ENCODE measurements at places on chromosomes 13 and 19.

DNA sequence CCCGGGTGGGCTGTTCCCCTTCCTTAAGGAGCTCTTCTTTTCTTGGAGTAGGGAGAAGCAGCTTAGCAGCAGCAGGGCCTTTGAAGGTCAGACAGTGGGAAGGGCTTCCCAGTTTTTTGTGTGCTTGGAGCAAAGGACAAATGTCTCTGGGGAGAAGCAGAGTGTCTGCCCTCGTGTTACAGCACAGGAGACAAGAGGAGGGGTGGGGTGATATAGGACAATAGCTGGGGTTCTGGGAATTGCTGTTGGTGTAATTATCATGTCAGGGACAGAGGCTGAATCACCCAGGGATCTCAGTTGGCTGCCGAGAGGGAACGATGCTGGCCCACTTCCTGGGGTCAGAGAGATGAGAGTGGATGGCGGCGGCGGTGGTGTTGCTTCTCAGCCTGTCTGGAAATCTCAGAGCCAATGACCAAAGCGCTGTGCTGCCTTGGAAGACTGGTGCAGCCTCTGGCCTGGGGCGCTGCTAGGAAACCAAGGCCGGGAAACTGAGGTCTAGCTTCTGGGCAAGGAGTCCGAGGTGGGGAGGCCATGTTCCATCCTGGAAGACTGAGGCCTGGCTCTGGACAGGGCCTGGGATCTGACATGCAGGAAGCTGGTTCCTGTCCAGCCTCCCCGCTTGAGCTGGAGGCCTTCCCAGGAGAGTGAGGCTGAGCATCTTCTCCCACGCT is 1.2 kb downstream of the INAFM1 start:
- no peak for DNase-seq

- DNase-seq, result peak; percentile 46
These were observed 15.9 kb upstream of the SLC35E1 start for GRCh38 chr19:16587833-16588823.

DNA sequence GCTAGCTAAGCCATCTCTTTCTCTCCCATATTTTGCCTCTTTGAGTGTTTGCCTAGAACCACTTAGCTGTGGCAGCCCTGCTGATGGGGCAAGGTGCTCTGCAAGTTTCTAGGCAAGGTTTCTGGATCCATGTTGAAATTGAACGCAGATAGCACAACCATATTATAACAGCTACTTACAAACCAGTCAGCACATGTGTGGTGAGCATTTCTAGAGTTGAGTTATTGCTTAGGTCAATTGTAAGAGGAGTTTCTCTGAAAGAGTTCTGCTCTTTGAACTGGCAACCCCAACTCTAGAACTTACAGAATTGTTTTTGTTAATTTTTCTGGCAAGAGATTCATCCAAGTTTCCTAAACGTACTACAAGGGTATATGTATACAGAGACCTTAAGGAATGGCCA is 103.3 kb downstream of the GGACT start:
- DNase-seq, result no peak

DNA sequence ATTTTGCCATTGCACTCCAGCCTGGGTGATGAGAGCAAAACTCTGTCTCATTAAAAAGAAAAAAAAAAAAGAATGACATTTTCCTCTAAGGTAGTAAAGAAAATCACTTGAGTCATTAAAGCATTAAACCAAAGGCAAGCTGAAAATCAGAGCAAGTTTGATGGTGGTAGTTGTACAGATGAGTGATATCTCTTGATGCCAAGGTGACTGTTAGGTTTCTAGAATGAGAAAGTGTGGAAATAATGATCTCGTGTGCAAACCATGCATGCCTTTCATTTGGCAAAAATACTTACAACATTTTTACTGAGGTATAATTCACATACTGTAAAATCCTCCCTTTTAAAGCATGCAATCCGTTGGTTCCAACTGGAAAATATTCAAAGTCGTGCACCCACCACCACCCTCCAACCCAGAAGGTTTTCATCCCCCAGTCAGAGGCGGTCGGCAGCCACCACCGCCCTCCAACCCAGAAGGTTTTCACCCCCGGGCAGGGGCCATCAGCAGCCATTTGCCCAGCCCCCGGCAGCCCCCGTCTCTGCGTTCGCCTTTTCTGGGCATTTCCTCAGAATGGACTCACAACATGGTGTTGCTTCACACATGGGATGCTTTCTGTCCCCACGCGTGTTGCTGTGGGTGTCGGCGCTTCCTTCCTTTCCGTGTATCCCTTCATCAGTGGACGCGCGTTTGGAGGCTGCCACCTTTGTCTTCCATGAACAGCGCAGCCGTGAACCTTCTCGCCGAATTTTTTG is 90.2 kb downstream of the ATP11A start:
- no peak for DNase-seq

DNA sequence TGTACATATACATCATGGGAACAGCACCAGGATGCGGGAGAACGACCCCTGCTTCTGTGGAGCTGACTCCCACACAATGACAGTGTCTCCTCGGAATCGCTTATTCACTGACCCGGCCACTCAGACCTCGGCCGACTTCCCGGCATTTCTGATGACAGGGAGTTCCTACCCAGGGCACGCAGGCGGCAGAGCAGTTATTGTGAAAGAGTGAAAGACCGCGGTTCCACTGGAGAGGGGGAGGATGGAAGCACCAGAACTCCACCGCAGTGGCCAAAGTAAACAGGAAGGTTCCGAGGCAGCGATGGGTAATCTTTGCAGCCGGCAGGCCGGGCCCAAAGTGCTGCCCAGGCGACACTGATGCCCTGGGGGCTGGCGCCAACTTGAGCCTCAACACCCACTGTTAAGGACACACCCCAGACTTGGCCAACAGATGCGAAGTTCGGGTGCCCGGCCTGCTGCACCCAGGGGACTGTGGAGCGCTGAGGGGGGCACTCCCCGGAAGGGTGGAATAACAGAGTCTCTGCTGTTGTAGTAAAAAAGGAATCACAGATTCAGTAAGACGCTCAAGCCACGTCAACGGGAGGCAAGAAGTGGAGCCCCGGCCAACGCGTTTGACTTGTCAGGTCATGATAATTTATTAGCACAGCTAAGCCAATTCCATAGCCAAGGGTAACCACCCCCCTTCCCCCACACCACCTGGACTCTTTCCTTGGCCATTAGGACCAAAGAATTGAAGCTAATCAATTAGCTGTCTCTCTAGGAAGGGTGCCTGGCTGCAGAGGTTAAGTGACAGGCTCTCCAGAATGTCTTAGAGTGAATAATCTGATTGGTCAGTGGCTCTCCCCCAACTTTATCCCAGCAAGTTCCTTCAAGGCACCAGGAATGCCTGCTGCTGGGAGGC is 5.8 kb downstream of the MLLT1 start:
- DNase-seq, result peak; percentile 82

DNA sequence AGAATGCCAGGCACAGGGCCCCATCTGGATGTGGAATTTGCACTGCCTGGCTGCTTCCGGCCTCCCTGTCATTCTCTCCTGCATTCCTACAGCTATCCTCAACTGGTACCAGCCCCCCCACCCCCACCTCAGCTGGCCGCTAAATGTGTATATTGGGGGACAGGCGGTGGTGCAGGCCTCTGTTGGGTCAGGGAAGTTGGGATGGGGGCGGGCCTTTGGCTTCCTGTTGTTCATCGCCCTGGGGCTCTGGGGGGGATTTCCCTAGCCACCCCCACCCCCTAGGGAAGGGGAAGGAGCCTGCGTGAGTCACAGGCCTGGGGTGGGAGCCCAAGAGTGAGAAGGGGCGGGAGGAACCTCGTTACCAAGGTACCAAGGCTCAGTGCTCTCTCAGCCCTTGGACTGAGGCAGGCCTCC is 10.6 kb downstream of the POU2F2 start:
- peak; percentile 98 for DNase-seq

DNA sequence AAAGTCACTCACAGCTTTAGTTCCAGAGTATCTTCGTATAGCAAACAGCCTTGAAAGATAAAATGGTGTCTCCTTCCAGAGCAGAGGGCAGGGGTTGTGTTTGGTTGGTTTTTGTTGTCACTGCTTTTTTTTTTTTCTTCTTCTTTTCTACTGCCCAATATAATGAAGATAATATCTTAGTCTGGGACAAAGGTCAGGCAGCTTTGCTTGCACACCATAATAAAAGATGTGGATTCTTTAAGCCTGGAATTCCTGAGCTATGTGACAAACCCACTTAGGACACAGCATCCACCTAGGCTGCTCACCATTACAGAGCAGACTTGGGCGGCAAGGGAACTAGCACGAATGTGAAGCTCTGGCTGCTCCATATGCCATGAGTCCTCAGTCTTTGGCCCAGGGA is 165.6 kb upstream of the MIR17HG start:
- no peak for DNase-seq

GRCh38 chr19:5470264-5470671 is 15.1 kb downstream of the ZNRF4 start:
- DNase-seq, result no peak

DNA sequence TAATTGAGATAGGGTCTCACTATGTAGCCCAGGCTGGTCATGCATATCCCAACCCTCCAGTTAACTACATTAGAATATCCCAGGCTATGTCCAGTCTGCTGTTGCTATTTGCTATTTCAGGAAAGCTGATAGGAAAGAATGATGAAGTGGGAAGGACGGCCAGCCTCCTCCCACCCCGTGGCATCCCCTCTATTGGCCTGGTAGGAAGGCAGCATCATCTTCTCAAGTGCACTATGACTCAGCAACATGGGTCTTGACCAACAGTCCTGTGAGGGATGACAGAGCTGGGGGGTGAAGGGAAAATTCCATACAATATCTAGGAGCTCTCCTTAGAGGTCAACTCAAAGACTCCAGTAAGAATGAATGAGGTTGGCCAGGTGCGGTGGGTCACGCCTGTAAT is 48.0 kb upstream of the ABCC4 start:
- peak; percentile 12 for DNase-seq

DNA sequence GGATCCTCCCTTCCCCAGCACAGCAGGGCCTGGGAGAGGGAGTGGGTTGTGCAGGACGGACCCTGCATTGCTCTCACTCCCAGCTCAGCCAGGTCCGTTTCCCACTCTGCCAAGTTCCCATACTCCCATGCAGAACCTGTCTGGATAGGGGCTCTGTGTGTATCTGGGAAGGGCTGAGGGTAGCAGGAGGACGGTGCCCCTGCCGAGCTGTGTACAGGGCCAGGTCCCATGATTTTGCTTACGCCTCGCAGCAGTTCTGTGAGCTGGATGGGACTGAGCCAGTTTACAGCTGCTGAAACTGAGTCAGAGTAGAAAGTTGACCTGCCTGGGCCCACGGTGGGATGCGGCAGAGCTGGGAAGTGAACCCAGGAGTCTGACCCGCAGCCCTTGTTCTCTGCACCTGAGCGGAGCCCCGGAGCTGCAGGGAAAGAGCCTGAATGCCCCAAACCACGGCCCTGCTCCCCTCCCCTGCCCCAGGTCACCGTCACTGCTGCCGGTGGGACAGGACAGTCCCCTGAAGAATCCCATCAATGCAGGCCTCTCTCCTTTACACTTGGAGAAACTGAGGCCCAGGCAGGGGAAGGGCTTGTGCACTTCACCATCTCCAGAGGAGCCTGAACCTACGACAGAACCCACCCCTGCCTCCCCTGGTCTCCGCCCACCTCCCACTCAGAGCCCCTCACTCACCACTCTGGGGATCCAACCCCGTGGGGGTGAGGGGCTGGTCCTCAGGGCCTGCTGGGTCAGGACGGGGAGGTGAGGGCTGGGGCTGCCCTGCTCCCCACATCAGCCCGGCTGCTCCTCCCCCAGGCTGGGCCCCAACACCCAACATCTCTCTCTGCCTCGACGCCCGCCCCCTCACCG is 3.5 kb downstream of the LILRB5 start:
- no peak for DNase-seq

DNA sequence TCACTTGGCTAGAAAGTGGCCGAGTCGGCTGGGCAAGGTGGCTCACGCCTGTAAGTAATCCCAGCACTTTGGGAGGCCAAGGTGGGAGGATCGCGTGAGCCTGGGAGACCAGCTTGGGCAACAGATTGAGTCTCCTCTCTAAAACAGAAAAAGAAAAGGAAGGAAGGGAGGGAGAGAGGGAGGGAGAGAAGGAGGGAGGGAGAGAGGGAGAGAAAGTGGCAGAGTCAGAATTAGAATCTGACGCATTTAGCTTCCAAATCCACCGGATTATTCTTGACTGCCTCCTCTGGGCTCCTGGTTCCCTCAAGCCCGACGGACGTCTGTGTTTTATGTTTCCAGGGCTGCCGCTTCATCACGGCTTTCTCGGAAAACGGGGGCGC is 22.5 kb downstream of the LRFN3 start:
- DNase-seq, result no peak

GRCh38 chr19:4641132-4641531 is 1.8 kb downstream of the TNFAIP8L1 start:
- DNase-seq, result no peak

Data from inflammatory macrophage treated with lipopolysaccharide for 4 hours (primary cell).